Activated naive CD4-positive, alpha-beta T cell treated with anti-CD3 and anti-CD28 coated beads for 36 hours (primary cell): ENCODE measurements at places on chromosomes 4 and X. TPM values are rescaled to one million over a fixed set of nuclear protein-coding genes. Genes with fewer than 3 reads are reported as not detected.

DNA sequence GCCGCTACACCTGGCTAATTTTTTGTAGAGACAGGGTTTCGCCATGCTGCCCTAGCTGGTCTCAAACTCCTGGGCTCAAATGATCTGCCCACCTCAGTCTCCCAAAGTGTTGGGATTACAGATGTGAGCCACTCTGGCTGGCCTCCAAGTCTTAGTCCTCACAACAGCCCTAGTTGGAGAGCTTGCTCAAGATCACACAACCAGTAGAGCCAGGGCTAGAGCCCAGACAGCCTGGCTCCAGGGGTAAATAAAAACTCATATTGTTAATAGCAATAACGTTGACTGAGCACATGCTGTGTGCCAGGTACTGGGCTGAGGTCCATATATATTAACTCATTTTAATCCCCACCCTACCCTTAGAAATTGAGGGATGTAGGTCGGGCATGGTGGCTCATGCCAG is 7.3 kb upstream of the JAKMIP1 start:
- no peak for DNase-seq

DNA sequence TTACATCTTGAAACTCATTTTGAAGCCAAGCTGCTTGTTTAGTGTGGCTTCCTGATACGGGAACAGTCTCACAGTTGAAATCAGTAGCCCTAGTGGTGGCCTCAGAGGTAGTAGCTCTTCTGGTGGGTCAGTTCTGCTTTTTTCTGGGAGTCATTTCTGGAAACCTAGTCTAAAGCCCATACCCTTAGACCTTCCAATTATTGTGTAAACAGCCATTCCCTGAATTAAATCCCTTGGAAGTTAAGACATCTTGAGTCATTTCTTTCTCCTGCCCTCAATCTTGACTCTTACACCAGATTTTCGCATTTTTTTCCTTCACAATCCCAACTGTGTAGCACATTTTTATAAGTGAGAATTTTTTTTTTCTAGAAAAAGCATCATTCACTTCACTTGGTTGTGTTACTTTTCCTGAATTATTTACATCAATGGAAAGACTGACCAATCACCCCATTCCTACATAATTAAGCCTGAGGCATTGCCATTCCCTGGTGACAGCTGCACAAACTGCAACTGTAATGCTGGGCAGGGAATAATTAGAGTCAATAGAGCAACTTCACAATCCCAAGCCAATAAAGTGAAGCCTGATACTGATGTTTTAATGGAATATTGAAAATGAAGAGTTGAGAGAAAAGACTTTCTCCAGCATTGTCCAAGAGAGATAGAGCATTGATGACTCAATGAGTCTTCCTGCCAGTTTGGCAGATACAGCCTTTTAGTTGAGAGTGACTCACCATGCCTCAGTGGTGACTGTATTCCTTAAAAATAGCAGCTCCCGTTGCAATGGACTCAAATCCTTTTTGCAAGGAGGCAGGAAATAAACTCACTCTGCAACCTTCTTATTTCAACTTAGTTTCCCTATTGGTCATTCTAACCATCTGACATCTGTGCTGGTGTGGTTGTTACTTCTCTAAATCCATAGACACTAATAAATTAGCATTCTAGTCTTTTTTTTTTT is 13.0 kb upstream of the SEPSECS start:
- DNase-seq: no peak

DNA sequence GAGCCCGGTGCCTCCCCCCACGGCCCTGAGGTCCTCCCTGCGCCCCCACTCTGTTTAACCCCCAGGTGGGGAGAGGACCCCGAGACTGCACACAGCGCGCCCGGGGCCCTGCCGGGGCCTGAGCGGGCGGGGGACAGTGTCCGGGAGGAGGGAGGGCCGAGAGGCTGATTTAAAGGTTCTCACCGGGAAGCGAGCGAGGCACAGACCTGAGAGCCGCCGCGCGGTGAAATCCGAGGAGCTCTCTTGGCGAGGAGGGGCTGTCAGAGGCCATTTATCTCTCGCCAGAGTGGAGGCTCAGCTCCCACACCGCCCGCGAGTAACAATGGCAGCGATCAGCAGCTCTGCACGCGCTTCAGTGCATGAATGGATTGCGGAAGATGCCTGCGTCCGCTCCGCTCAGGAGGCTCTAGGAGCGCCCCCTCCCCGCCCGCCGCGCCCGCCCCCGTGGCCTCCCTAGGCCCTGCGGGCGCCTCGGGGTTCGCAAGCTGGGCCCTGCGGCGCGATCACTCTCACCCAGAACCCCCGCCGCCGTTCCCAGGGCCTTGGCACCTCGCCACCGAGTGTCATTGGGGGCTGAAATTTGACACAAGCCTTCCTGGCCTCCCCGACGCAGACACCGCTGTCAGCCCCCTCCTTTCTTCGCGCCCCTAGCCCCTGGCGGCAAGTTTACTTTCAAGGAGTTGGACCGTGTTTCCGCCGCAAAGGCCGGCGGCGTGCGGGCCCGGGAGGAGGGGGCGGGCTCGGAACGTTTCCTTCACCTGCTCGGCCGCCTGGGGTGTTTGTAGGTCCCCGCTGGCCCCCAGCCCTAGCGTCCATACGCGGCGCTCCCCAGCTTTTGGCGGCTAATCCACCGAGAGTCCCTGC is 48.7 kb upstream of the BCOR start:
- peak; percentile 40 for DNase-seq

DNA sequence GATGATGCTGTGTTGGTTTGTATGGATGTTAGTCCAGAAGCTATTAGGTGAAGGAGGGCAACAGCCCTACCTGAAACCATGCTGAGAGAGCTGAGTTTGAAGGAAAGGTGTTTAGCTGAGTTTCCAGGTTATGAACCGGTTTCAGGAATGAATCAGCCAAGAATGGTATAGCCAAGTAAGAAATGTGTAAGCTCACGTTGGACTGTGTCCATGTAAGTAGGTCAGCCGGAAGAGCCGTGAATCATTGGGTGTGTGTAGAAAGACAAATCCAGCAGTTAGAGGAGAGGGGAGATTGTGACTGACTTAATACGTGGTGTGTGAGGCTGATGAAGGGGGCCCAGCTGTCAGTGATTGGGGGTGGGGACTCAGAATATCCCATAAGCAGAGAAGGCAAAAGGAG is 77.2 kb upstream of the SPIN4 start:
- no peak for DNase-seq

DNA sequence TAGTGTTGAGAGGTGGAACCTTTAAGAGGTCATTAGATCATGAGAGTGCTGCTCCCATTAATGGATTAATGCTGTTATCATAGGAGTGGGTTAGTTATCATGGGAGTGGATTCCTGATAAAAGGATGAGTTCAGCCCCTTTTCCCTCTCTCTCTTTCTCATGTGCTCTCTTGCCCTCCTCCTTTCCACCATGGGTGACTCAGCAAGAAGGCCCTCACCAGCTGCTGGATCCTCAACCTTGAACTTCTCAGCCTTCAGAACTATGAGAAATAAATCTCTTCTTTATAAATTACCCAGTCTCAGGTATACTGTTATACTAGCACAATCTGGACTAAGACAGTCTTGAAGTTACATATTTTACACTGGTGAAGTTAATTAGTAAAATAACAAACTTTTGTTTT is 10.0 kb upstream of the CDKL5 start:
- DNase-seq: no peak

DNA sequence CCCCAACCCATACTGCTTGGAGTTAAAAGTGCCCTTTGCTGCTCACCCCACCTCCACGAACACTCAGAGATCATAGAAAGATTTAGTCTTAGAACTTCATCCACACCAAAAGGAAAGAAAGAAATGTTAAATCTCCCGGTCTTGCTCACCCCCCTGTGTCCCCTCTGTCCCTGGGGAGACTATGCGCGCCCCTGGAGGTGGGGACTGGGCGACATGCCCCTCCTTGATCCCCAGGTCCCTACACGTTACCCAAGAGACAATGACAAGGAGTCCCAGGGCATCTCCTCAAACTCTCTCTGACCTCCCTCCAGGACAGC is 620 bp downstream of the ITM2A start:
- DNase-seq: no peak

DNA sequence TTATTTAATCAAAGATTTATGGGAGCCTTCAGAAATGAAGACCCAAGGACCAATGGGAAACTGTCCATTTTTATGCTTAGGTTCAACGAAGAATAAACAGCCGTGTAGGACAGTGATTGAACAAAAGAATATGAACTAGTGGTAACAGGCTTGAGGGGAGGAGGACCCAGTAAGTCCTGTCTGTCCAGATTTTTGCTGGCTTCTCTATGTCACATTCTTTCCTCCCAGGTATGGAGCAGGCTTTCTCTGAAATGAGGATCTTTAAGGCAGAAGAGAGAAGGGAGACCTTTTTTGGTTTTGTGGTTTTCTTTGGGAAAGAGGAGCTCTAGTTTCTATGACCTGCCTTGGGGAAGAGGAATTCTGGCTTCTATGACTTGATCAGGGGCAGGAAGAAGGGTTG is 74.1 kb downstream of the BANK1 start:
- no peak for DNase-seq

DNA sequence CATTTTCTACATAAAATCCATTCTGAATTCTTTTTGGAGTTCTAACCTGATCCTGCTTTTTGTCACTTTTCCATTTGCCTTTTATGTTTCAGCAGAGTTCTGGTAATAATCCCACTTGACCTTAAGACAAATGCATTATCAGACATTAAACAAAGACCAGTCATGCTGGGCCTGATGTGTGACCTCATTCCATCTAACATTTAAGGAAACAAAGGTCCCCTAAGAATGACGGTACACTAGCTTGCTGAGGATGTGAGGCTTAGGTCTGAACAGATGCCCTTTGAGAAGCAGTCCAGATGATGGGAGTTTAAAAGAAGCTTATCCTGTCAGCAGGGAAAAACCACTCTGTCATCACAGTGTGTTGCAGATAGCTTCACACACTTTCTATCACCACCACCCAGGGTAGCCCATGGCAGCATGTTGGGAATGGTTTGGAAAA is 38.1 kb upstream of the PDE5A start:
- DNase-seq: no peak

- DNase-seq: no peak
These were observed 642.3 kb downstream of the RPA4 start for GRCh38 chrX:97525981-97526380.

DNA sequence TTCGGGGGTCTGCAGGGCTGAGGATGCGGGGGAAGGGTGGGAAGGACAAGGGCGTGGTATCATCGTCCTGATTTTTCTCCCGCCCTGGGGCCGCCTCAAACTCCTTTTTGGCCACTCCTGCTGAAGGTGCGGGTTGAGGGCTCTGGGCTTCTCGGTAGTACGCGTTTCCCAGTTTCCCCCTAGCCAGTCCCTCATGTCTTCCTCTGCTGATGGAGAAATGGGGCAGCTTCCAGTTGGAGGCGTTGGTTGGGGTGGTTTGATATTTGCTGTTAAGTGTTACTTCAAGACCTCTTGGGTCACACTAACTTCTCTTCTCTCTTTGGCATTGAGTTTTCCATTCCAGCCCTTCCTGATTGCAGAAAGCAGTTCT is 482 bp downstream of the GSTCD start:
- peak; percentile 14 for DNase-seq

- peak; percentile 23 for DNase-seq
These were observed 26.8 kb downstream of the CRMP1 start for GRCh38 chr4:5865896-5866599.

DNA sequence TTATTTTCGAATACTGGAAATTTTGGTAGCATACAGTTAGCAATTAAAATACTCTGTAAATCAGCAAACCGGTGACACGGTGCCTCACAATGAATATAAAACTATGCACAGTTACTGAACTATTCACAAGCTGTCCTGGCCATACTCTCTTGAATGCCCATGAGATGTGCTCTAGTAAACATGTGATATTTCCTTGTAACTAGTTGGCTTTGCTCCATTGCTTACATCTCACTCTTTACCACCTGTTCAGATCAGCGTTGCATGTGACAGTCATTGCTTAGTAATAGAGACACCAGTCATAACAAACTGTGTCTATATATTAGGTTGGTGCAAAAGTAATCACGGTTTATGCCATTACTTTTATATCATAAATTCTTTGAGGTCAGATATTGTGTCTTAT is 897.9 kb upstream of the FTHL17 start:
- DNase-seq: no peak

GRCh38 chr4:157898836-157899605 is 273.8 kb downstream of the GASK1B start:
- no peak for DNase-seq

GRCh38 chr4:110475881-110476818 is at the start of gene ENPEP:
TSS of gene ENPEP (plus strand) at chr4:110476155. CDS start at chr4:110476415, 260 bp downstream.
- no peak for DNase-seq

GRCh38 chrX:107834275-107835201 is 8.9 kb downstream of the MID2 start:
- DNase-seq: no peak

DNA sequence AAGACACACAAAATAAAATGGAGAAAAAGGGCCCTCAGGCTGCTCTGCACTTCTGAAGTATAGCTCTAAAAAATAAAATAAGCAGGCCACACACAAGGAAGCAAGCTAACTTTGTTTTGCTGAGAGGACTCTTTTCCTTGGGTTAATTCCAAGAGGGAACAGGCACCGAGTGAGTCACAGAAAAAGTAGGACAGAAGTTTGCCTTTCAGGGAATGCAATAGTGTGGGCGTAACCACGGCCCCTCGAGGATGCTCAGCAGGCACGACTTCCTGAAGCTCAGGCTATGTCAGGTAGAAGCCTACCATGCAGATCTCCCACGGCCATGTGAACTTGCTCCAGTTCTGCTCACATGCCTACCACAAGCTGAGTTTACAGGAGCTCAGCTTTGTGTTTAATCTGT is 22.1 kb downstream of the PPP1R2C start:
- no peak for DNase-seq

GRCh38 chrX:9282325-9282724 is 182.5 kb upstream of the TBL1X start:
- no peak for DNase-seq

CXCL11 gene
- not detected for total RNA-seq

LUZP4 gene
- total RNA-seq: not detected

FATE1 gene
- not detected for total RNA-seq

ELF4 gene
- 15.8 TPM for total RNA-seq
